Stimulated activated CD4-positive, alpha-beta T cell treated with anti-CD3 and anti-CD28 coated beads, Interleukin-1b, Interleukin-23, amount 100 ng/mL, for 1 hour (primary cell): ENCODE measurements at places on chromosomes 1 and 21.

GRCh38 chr1:117591252-117591651, 14.6 kb upstream of the TENT5C start:
- no peak for DNase-seq

GRCh38 chr21:42455754-42456440, 40.1 kb downstream of the RSPH1 start:
- DNase-seq: no peak

GRCh38 chr1:206461602-206462455, 8.4 kb upstream of the IKBKE start:
- peak; percentile 41 for DNase-seq

DNA sequence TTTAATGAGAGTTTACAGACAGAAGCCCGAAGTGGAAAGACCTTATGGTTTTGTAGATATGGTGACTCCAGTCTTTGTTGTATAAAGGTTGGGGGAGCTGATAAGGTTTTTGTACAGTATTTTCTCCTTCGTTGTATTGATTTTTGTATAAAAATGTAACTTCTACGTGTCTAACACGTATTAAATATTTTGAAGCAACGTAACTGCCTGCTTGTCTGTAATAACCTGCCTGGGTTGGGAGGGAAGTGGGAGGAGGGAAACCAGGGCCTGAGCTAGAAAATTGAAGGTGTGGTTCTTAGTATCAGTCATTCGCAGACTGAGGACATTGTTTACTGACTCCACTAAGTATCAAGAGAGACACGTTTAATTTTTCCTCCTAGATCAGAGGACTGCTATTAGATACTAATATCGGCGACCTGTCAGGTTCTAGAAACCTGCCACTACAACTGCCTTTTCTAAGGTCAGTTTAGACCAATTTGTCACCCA, 2.2 kb downstream of the IER5 start:
- no peak for DNase-seq

- no peak for DNase-seq
Measured at GRCh38 chr1:9675393-9675792, 23.9 kb downstream of the PIK3CD start.
